ENCODE measurements at places on chromosomes 1 and 21.

DNA sequence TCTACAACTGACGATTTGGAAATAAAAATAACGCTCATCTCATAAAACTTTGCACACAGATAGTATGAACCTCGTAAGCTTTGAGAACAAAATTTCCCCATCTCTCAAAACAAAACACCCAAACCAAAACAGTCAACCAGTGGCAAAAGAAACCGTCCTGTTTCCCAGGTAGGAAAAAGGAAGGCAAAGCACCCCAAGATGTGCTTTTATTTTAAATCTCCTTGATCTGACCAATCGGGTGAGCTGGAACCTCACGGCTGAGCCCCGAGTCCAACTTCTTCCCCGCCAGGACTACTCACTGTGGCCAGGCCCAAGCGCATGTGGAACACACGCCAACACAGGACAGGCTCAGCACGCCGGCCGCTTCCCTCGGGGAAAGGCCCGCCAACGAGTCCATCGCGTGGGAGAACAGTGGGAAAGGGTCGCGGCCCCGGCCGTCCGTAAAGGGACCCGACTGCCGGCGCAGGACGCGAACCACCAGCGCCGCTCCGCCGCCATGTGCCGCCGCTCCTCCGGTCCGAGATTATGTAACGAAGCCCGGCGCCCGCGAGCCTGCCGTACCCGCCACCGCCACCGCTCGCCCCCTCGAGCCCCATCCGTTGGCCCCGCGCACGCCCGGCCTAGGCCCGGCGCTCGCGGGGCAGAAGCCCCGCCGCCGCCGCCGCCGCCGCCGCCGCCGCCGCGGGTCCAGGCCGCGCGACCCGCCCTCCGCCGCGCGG lies 759 bp downstream of the AHCTF1 start:
- DNase-seq: peak; percentile 57

- DNase-seq: no peak
These were observed 9.9 kb upstream of the C1orf141 start for GRCh38 chr1:67144696-67145095.

GRCh38 chr1:38279148-38279547 lies 232.6 kb upstream of the POU3F1 start:
- DNase-seq: no peak

- no peak for DNase-seq
These were observed 137.7 kb downstream of the RUNX1 start for GRCh38 chr21:34911360-34911759.

DNA sequence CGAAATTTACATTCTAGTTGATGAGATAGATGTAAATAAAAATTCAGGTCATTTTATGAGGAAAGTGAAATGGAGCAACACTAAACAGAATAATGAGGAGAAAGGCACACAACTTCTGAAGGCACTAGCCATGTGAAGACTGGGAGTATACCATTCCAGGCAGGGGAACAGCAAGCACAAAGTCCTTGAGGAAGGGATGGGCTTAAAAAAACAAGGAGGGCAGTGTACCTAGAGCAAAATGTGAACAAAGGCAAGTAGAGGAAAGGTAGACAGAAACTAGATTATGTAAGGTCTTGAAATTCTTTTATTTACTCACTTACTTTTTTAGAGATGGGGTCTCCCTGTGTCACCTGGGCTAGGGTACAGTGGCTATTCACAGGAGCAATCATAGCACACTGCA lies 54.1 kb upstream of the LRIG2 start:
- DNase-seq: no peak

- no peak for DNase-seq
These were observed 33.1 kb upstream of the LBR start for GRCh38 chr1:225460737-225461532.

Measured in fibroblast of skin of right biceps (primary cell).